ENCODE measurements at places on chromosomes 2 and 18.
A peak's percentile ranks its signal among the peaks of the same experiment; 100 is the strongest.

- DNase-seq: peak; percentile 92
Measured at GRCh38 chr2:112794131-112794733, 9.9 kb upstream of the IL1A start.

GRCh38 chr2:14716319-14716718 is 83.8 kb downstream of the LRATD1 start:
- DNase-seq: no peak

DNA sequence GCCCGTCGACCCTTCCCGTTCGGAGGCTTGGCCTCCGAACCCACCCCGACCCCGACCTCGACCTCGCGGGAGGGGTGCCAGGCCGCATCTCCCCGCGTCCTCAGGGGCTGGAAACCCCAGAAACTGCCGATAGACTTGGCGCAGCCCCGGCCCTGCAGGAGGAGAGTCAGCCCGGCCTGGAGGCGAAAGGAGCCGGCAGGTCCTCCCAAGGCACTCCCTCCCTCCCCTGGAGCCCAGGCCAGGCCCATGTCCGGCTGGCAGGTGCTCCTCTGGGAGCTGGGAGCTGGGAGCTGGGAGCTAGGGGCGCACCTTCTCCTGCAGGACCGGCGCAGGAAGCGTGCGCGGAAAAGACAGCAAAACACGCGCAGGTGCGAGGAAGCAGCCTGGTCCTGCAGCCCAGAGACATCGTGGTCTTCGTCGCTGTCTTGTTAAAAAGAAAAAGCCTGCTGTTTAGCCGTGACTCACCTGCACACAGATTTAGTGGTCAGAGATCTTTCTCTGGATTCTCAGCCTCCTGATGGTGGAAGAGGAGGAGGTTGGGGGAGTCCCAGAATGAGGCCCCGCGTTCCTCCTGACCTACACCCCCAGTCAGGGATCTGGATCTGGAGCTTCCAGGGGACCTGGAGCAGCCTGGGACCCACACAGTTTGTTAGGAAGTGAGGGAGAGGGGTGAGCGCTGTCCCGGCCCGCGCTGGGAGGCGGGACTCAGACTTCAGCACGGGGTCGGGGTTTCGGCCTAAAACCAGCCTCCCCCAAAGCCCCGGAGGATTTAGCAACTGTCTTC is 660 bp upstream of the MBP start:
- DNase-seq: no peak

DNA sequence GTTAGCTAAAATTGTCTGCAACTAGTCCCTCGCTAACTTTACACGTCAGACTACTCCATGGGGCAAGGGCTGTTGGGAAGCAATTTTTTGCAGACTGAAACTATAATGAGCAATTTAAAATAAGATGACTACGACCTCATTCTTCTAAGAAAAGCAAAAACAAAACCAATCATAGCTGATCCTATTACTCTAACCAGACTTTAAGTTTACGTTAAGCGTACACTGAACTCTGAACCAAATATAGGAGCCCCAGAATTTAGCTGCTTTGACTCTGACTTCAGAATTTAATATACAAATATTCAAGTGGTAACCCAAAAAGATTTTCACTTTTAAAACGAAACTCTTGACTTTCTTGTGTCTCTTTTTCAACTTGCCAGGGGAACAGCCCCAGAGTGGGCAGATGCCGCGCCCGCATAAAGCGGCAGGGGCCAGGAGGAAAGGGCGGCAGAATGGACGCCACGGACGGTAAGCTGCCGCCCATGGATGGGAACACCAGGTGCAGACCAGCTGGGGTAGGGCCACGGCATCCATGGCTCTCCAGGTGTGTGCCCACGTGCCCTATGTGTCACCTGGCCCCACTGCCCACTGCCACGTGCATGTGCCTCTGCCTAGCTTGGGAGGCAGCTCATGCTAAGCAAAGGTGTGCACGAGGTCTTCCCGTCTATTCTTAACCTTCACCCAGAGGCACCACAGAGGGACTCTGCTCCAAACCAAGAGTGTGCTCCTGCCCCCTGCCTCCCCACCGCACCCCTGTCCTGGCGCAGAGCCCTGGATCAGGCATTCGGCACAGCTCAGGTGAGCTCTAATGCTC is 217.6 kb downstream of the HDAC4 start:
- DNase-seq: no peak

Measured in NCI-H226 (cell line).